ENCODE measurements at places on chromosomes 1 and 21.

- no peak for DNase-seq
These were observed 30.2 kb upstream of the SFPQ start for GRCh38 chr1:35223084-35223630.

- no peak for DNase-seq
These were observed 80.9 kb upstream of the DPYD start for GRCh38 chr1:98001764-98002163.

GRCh38 chr1:181180407-181181031 is 92.0 kb downstream of the IER5 start:
- DNase-seq: no peak

DNA sequence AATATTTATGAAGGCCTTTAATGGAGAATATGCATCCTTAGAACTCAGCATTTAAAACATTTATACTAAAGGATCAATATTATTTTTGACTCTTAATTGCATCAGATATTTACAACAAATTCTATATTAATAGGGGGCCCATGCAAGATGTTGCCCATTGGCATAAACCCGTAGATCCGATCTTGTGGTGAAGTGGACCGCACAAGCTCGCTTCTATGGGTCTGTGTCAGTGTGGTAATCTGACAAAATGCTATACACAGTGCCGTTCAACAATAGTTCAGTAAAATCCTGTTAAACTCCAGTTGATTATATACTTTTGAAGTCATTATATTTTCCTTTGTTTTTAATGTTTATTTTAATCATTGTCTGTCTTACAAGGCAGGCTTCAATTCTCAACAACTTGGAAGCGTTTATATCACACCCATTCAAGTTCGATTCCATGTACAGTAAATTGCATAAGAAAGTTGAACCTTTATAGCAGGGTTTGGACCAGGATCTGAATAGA is 809.2 kb downstream of the USP25 start:
- no peak for DNase-seq

DNA sequence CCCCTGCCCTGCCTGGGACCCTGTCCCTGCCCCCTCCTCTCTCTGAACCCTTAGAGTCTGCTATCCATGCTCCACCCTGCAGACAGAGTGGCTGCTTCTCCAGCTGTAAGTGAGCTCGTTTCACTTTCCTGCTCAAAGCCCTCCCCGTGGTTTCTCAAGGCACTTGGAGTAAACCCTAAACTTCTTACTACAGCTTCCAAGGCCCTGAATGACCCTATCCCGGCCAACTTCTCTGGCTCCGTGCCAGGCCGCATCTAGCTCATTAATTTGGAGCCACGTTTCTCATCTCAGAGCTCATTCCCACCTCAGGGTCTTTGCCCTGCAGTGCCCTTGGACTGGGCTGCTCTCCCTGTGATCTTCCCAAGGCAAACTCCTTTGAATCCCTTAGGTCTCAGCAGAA is 235.1 kb upstream of the RUNX1 start:
- DNase-seq: no peak

GRCh38 chr1:50308878-50309277 is 114.4 kb downstream of the DMRTA2 start:
- DNase-seq: no peak

GRCh38 chr1:225446595-225446960 is 18.7 kb upstream of the LBR start:
- DNase-seq: no peak

DNA sequence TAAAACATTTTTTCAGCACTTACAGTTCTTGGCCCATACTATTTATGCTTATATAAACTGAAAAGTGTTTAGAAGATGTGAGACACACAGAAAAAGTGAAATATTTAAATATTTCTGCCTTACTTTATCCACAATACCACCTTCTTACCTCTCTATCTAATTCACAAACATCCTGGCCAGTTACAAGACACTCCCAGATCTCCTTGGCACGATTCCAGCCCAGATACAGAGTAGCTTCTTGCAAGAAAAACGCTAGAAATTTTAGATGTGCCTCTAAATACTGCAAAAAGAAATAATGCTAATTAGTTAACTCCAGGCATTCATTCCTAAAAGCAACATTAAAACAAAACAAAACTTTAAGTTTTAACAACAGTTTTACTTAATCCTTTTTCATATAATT is 68.4 kb downstream of the USP24 start:
- DNase-seq: no peak

DNA sequence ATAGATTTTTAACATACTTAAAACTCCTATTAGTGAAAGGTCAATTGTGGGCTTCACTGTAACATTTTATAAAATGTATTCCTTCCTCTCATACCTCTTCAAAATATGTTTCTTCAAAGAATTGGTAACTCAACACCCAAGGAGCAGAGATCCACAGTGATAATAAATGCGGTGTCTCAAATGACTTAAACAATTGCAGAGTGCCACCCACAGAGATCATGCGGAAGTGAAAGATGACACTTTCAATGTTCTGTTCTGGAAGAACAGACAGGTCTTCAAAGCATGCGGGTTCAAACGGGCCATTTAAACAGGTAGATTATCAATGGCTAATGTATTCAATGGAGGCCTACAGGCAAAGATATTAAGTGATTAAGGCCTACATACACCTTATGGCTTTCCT is 157.0 kb upstream of the GREM2 start:
- no peak for DNase-seq

GRCh38 chr21:31258073-31258472 is 86.0 kb downstream of the TIAM1 start:
- no peak for DNase-seq

GRCh38 chr1:15212954-15213291 is 34.1 kb upstream of the FHAD1 start:
- DNase-seq: no peak

GRCh38 chr1:95230768-95231191 is 3.2 kb upstream of the RWDD3 start:
- DNase-seq: no peak

DNA sequence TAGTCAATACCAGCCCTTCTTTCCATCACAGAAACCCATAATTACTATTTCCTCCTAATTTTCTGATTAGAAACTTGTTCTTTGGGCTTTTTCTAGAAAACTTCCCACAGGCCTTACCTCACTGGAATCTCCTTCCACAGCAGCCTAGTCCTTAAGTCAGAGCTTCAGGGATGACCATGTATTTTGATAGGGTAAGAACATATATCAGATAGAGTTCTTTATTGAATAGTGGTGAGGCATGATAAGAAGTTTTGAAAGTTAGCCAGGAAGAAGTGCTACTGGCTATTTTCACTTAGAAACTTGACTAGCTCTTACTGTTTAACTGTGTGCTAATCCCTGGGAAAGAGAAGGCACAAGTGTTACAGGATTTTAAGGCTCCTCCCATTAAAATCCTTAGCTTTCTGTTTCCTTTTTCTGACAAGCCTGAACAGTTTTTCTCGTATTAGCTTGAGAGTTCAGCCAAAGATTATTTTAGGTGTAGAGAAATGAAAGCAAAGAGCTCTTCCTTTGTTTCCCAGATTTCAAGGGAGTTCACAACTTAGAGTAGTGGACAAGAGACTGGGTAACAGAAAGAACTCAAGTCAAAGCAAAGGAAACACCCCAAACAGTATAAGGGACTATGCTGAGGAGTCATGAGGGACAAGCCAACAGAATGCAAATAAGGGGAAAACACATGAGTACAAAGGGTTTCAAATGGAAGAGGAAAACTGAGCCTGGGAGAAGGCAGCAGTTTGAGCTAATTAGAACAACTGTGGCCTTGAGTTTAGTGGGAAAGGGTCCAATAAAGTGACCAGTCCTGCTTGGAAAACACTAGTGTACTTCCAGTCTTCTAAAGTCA is 37.2 kb upstream of the AIM2 start:
- DNase-seq: no peak

GRCh38 chr1:184534690-184535089 is 147.9 kb downstream of the C1orf21 start:
- no peak for DNase-seq

- DNase-seq: no peak
These were observed 750 bp downstream of the RHOU start for GRCh38 chr1:228735871-228736586.

DNA sequence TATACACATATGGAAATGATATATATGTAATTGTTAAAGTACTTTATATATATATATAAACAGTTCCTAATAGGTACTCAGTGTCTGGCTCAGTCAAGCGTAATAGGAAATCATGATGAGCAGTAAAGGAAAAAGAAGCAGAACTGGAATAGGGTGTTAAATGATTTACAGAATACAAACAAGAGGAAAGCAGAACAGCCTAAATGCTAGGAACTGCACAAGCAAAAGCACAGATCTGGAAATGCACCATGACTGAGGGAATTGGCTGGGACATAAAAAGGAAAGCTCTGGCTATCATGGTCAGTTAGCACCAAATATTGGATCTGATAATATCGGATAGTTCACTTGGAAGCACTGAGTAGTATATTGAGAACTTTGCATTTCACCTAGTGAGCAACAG is 51.8 kb downstream of the SLC44A5 start:
- DNase-seq: no peak

- no peak for DNase-seq
These were observed 6.7 kb downstream of the INTS3 start for GRCh38 chr1:153734396-153735089.

GRCh38 chr1:51247022-51247421 is 10.9 kb downstream of the RNF11 start:
- no peak for DNase-seq

GRCh38 chr1:226989085-226989920 is 49.2 kb downstream of the COQ8A start:
- DNase-seq: no peak

GRCh38 chr1:167722870-167723251 is 1.1 kb downstream of the MPZL1 start:
- DNase-seq: no peak

GRCh38 chr21:46171996-46172862 is 12.0 kb downstream of the SPATC1L start:
- DNase-seq: no peak

GRCh38 chr1:8711151-8711550 is 106.3 kb downstream of the RERE start:
- no peak for DNase-seq

GRCh38 chr1:156055281-156056048 is 883 bp downstream of the LAMTOR2 start:
- DNase-seq: no peak

GRCh38 chr1:9382643-9383491 is 90.2 kb downstream of the SPSB1 start:
- no peak for DNase-seq

- no peak for DNase-seq
These were observed 1807.8 kb downstream of the BRINP3 start for GRCh38 chr1:188669728-188670382.

- DNase-seq: no peak
These were observed 16.2 kb upstream of the TNFRSF1B start for GRCh38 chr1:12150456-12151200.

DNA sequence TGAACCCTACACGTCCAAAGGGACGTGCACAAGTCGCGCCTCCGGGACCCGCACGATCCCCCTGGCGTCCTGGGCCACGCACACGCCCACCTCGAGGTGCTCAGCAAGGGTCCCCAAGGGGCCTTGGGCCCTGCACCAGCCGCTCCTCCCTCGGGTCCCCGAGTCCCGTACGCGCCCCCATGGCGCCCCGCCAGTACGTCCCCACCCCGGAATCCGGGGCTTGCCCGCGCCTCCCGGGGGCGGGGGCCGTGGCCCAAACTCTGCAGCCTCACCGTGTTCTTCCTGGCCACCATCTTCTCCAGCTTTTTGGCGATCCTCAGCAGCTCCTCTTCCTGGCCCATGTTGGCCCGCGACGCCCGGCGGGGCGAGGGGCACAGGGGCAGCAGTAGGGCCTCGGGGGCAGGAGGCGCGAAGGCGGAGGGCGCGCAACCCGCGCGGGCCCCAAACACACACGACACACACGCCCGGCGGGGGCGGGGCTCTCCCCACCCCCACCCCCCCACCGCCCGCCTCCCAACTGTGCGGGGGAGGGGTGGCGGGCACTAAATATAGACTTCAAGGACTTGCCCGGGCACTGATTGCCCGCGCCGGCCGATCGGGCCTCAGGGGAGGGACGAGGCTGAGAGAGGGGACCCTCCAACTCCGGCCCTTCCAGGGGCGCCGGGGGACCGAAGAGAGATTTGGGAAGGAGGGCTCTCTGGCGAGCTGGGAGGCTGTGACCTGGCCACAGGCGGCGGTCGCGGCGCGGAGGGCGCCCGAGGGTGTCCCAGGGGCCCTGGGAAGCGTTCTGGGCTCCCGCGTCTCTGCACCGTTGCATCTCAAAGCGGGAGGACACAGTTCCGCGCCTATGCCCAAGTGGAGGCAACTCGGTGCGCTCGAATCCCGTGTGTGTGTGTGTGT is at the start of gene TCEA3:
TSS of gene TCEA3 (minus strand) at position 456 of the 900 bp plus-strand sequence. CDS start at position 341, 115 bp downstream.
- DNase-seq: no peak

- no peak for DNase-seq
These were observed 103.6 kb upstream of the IVNS1ABP start for GRCh38 chr1:185420588-185421081.

DNA sequence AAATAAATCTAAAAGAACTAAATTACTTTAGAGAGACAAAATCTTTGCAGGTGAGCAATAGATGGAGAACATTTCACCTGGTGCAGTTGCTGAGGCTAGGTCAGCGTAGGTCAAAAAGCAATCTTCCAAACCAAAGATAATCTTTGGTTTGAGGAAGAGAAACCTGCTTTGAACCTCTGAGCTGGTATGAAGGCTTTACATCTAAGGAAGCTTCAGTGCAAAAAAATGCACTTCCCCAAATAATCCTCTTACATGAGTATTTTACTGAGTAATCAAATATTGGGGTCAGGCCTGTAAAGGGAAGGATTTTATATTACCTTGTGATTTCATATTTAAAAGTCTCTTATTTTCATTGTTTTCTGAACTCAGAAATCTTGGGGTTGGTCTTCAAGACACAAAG is 223.6 kb downstream of the SRGAP2C start:
- DNase-seq: no peak

DNA sequence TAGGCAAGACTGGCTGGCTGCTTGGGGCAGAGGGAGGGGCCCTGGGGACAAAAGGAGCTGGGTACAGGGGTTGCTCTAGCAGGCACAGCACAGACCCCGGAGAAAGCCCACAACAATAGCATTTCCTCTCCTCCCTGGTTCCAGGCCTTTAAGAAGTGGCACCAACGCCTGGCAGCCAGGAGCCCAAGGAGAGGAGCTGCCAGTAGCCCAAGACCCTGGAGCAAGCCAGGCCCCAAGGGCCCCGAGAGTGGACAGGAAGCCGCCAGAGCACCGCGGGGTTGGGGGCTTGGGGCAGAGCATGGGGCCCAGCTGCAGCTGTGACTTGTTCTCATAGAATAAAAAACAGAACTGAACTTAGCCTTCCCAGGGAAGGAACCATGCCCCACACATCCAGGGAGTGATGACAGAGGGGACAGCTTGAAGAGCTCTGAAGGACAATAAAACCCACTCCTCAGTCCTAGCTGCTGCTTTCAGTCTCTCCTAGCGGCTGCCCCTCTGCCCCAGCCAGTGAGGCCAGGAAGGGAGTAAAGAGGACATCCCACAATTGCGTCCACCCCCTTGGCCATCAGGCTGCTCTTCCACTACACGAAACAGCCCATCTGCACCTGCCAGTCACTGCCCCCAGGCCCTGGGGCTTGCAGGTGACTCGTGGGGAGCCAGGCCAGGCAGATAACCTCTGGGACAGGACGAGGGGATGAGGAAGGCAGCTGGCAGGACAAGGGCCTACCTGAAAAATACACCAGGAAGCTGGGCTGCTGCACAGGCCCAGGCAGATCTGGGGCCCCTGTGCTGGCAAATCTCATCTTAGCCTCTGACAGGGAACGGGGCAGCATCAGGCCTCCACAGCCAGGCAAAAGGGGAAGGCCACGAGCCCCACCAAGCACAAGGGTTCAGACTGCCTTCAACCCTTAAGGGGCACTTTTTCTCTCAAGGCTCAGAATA is 16.4 kb downstream of the MTHFR start:
- no peak for DNase-seq

Measured in stimulated activated CD8-positive, alpha-beta memory T cell treated with anti-CD3 and anti-CD28 coated beads, Interleukin-7, amount 100 ng/mL, for 24 hours (primary cell).